AG08396 (cell line): ENCODE measurements at places on chromosomes 12 and 14.
A peak's percentile ranks its signal among the peaks of the same experiment; 100 is the strongest.

- no peak for DNase-seq
These were observed 173.1 kb downstream of the DUSP6 start for GRCh38 chr12:89179245-89179644.

GRCh38 chr14:75369506-75369905 lies 58.3 kb upstream of the JDP2 start:
- peak; percentile 19 for DNase-seq

DNA sequence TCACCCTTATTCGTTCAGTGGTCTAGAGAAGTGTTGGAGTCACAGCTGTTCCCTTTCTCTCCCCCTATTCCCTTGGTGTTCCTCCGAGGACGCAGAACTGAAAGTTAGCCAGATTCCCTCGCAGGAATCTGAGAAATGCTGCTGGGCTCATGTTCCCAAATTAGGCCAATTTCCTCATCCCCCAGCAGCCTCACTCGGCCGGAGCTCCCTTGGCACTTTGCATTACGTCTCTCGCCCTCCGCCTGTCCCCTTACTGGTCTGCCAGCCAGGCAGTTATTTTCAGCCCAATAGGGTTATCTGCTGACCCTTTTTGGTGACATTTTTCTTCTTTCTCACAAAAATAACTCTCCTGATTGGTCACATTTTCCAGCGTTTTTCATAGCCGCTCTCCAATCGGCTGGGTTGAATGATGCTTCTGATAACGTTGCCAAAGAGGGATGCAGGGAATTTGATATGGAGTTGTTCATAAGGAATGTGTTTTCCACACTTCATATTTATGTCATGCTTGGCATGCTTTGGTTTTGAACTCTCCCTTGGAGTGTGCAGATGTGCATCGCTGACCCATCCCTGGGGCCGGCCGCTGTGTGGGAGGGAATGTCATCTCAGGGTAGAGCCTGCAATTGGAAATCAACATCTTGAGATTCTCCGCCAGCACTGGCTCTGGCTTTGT lies 9.9 kb downstream of the IFT43 start:
- DNase-seq: peak; percentile 82

GRCh38 chr12:114913871-114914801 lies 230.2 kb upstream of the TBX3 start:
- DNase-seq: no peak

GRCh38 chr14:50835280-50835679 lies 4.3 kb upstream of the NIN start:
- DNase-seq: no peak

- DNase-seq: no peak
These were observed 37.5 kb downstream of the TMEM260 start for GRCh38 chr14:56617084-56617483.

DNA sequence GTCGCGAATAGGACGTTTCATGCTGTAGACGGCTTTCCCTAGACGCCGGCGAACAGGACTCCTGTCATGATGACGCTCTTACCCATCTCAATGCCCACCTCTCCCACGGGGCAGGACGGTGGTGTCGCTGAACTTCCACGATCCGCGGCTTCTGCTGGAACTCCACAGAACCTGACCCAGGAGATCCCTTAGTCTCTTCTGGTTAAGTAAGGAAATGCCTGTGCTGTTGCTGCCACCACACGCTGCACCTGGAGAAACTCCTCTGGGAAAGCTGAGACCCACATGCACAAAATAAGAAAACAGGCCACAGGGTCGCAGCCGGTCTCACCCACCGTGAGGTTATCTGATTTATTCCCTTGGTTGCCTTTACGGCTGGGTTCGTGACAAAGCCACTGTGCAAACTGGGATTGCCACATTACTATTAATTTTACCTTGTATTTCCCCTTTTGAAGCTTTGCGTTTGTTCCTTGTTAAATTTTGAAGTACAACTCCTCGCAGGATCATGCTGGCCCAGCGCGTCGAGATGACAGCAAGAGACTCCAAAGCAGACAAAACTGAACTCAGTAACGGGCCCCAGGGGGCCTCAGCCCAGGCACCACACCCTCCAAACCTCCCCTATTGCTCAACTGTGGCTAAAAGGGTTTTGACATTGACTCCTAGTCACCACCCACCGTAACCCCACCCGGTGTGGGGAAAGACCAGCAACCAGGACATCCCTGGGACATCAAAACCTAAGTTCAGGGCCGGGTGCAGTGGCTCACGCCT lies 9.2 kb upstream of the MMP17 start:
- no peak for DNase-seq

GRCh38 chr14:67710209-67710608 lies 8.5 kb downstream of the RDH12 start:
- no peak for DNase-seq

GRCh38 chr14:73761618-73762355 lies 47.6 kb upstream of the PNMA1 start:
- DNase-seq: no peak

- DNase-seq: no peak
These were observed 13.4 kb upstream of the GPRC5A start for GRCh38 chr12:12877781-12878455.

DNA sequence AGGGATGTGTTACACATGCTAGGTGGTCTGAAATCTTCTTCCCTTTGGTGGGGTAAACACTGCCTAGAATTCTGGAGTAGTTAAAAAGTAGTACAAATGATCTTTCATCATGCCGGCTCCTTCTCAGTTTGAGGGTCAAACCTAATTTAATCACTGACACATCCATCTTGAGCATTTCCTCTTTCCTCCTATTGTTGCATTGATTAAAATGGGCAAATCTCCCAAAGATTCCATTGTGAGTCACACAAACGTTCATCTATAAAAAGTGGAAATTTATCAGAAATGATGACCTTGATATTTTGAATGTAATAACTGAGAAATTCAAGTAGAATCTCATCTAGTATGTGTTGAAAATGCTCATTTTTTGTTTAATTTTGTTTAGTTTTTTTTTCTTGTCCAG lies 996.0 kb downstream of the NRXN3 start:
- no peak for DNase-seq

- DNase-seq: no peak
These were observed 54.9 kb upstream of the SCN8A start for GRCh38 chr12:51536159-51536558.

DNA sequence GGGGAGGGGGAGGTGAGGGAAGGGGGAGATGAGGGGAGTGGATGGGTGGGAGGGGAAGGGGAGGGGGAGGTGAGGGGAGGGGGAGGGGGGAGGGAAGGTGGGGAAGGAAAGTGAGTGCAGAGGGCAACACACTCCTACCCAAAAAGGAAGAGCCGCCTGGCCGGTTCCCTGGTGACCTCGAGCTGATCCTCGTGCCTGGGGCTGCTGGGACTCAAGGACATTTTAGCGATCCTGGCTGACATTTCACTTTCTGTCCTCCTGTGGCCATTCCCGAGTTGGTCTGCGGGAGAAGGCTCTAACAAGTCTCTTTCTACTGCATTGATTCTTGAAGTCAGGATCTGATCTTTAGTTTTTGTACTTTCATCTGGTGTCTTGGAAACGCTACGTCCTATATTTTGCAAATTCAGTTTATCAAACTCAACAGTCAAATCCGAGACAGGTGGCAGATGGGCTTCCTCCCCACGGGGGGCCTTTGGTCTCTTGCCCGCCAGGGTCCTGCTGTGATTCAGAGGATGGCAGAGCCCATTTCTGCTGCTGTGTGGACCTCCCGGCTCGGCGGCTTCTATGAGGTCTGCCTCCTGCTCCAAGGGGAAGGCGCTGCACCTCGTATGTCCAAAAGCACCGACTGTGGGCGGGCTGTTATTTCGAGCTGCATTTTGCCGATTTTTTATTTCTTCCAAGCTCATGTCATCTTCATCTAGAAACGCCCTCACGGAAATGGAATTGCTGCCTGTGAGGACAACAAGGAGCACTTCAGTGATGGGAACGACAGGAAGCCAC lies 19.1 kb downstream of the PGAM5 start:
- DNase-seq: no peak

GRCh38 chr14:70317969-70318634 lies 41.4 kb downstream of the COX16 start:
- DNase-seq: peak; percentile 40

DNA sequence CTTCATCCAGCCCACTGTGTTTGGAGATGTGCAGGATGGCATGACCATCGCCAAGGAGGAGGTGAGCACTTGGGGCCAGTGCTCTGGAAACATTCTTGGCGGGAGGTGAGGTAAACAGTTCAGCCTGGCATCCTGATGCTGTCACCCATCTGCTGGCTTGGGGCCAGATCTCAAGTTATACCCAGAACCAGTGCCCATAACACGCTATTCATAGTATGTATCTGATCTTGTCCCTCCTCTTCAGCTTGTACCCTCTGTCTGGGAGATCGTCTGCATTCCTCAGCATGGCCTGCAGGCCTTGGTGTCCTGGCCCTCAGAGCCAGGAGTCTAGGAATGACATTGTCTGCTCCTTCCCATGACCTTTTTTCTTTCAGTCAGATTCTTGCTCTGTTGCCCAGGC lies 31.4 kb downstream of the ALDH2 start:
- no peak for DNase-seq
